ENCODE measurements at places on chromosomes 6 and 20.

- no peak for DNase-seq
These were observed 133.0 kb downstream of the CLIC5 start for GRCh38 chr6:45882671-45883070.

GRCh38 chr6:53089948-53090347 lies 24.7 kb downstream of the FBXO9 start:
- DNase-seq: no peak

DNA sequence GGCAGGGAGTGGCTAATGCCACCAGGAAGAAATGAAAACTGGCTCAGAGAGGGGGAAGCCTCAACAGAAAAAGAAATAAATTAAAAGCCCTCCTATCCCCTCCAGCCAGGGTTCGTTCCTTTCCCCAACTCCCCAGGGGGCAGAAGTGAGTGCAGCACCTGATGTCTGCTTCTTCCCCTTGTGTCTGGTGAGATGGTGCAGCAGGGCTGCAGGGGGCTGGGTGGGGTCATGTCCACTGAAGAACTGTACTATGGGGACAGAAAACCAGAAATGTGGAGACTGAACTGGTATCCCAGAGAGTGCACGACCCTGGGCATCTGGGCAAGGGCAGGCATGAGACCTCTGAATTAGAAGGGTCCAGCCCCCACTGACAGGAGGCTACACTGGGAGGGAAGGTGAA lies 4.0 kb downstream of the EGFL8 start:
- no peak for DNase-seq

DNA sequence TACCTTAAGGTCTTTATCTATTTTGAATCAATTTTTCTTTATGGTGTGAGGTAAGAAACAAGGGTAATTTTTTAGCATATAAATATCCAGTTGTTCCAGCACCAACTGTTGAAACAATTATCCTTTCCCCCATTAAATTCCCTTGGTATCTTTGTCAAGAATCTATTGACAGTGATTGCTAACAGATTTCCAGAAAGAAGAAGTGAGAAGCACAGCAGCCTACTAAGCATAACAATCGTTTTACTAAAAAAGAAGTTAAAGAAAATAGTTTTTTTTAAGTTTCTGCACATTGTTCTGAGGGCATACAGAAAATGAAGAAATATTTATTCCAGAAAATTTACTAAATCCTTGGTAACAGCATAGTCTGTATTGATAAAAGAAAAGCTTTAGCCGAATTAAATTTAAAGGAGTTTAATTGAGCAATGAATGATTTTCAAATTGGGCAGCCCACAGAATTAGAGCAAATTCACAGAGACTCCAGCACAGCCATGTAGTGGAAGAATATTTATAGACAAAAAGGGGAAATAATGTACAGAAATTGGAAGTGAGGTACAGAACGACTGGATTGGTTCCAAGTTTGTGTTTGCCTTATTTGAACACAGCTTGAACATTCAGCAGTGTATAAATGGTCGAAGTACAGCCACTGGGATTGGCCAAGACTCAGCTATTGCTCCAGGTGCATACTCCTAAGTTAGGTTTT lies 97.9 kb upstream of the UST start:
- DNase-seq: no peak
